Glutamatergic neuron (in vitro differentiated cells): ENCODE measurements at places on chromosomes 2 and 18. TPM values are rescaled to one million over a fixed set of nuclear protein-coding genes. Genes with fewer than 3 reads are reported as not detected.

- no peaks in the 10 kb centered on the region for H3K27me3 ChIP-seq
- no peak overlapping the region for H3K27ac ChIP-seq
- peaks cover 15% of the 10 kb centered on the region for H3K4me1 ChIP-seq
- peaks cover 13% of the 10 kb centered on the region for H3K36me3 ChIP-seq
Measured at GRCh38 chr2:223599640-223600380, 2.4 kb downstream of the SCG2 start.

DNA sequence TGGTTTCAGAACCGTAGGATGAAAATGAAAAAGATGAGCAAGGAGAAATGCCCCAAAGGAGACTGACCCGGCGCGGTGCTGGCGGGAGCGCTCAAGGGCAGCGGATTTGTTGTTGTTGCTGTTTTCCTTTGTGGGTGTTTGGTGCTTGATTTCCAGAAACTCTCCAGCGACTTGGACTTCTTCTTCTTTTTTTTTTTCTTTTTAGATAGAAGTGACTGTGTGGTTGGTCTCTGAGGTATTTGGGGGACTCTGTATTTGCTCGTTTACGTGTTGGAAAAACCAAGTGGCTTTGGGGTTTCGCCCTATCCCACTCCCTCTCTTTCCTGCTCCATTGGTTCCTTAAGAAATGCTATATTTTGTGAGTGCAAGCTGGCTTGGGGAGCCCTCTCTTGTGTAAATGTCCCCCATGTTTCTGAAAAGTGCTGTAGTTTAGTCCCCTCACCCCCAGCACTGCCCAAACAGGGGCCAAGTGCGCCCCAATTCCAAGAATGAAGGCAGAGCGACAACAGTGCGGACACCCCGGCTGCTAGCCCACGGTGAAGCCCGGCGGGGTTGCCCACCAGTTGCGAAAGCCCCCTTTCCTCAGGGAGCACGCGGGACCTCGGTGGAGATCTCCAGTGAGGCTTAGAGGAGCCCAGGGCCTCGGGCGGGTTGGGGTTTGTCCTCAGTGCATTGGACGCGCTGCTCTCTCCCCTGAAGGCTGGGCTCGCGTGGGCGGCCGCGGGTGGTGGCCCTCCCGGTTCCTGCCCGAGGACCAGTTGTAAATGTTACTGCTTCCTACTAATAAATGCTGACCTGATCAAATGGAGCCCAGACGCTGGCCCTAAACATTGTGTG, 1.8 kb downstream of the HOXD9 start:
- no peak for DNase-seq
- peaks cover 8% of the 10 kb centered on the region for H3K4me1 ChIP-seq
- peak overlapping the region; percentile 58 for H3K4me3 ChIP-seq
- peaks cover 51% of the 10 kb centered on the region for H3K27me3 ChIP-seq
- H3K36me3 ChIP-seq, result no peaks in the 10 kb centered on the region

- no peak overlapping the region for H3K4me3 ChIP-seq
- no peak overlapping the region for H3K27ac ChIP-seq
- peaks cover 4% of the 10 kb centered on the region for H3K36me3 ChIP-seq
- DNase-seq, result no peak
Measured at GRCh38 chr2:2647141-2647541, 316.1 kb upstream of the MYT1L start.

DNA sequence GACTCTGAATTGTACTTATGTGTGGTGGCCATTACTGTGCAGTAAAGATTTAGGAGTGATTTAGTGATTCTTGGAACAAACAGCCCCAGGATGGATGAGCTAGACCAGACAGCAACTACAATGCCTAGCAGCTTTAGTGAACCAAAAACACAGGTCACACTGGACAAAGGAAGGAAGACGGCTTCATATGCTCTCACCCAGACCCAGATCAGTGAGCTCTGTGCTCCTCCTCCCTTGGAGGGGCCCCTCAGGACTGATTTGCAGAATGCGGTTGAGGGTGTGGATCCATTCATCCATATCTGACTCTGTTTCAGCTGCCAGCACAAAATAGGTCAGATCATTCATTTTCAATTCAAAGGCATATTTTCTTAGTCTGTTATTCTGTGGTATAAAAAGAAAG, 159.7 kb upstream of the CCDC195 start:
- no peaks in the 10 kb centered on the region for H3K36me3 ChIP-seq
- DNase-seq, result no peak
- H3K4me3 ChIP-seq, result no peak overlapping the region

GRCh38 chr18:12056034-12056883, 37.4 kb upstream of the ANKRD62 start:
- H3K27ac ChIP-seq, result no peak overlapping the region
- H3K36me3 ChIP-seq, result no peaks in the 10 kb centered on the region
- H3K4me3 ChIP-seq, result no peak overlapping the region
- no peaks in the 10 kb centered on the region for H3K27me3 ChIP-seq
- no peaks in the 10 kb centered on the region for H3K4me1 ChIP-seq

GRCh38 chr2:169775765-169776164, 22.9 kb upstream of the SSB start:
- H3K27me3 ChIP-seq, result no peaks in the 10 kb centered on the region
- H3K4me3 ChIP-seq, result no peak overlapping the region
- no peak overlapping the region for H3K27ac ChIP-seq
- no peaks in the 10 kb centered on the region for H3K36me3 ChIP-seq

GRCh38 chr2:45006041-45006941, 3.0 kb downstream of the SIX2 start:
- peaks cover 46% of the 10 kb centered on the region for H3K27me3 ChIP-seq
- H3K36me3 ChIP-seq, result peaks cover 4% of the 10 kb centered on the region
- DNase-seq, result no peak

GRCh38 chr18:22110461-22110924, 58.9 kb upstream of the GATA6 start:
- no peaks in the 10 kb centered on the region for H3K36me3 ChIP-seq
- no peak overlapping the region for H3K4me3 ChIP-seq
- H3K4me1 ChIP-seq, result peaks cover 9% of the 10 kb centered on the region
- peak; percentile 36 for DNase-seq

GRCh38 chr2:136055929-136056688, 61.8 kb downstream of the CXCR4 start:
- H3K27ac ChIP-seq, result no peak overlapping the region
- no peak overlapping the region for H3K4me3 ChIP-seq
- H3K27me3 ChIP-seq, result peaks cover 3% of the 10 kb centered on the region
- no peaks in the 10 kb centered on the region for H3K36me3 ChIP-seq

GRCh38 chr18:48809365-48809764, 141.4 kb downstream of the SMAD7 start:
- H3K4me1 ChIP-seq, result peaks cover 15% of the 10 kb centered on the region
- no peak for DNase-seq
- H3K4me3 ChIP-seq, result no peak overlapping the region
- no peaks in the 10 kb centered on the region for H3K36me3 ChIP-seq

GRCh38 chr2:204436230-204436629, 109.0 kb upstream of the PARD3B start:
- peaks cover 6% of the 10 kb centered on the region for H3K4me1 ChIP-seq
- H3K27ac ChIP-seq, result no peak overlapping the region
- H3K27me3 ChIP-seq, result no peaks in the 10 kb centered on the region
- no peak for DNase-seq

DNA sequence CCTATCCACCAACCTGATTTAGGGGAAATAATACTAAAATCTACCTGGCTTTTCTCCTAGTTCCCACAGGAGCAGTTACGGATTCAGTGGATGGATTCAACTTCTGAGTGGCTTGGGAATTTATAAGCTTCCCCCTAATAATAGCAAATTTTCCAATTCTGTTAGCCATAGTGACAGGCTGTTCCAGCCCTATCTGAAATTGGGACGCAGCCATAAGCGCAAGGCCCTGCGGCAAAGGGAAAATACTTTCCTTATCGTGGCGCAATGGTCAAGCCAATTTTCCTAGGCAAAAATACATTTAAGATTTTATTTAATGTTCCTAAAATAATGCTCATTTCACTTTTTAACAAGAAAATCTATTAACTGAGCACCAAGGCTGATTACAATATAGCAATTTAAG, 49.7 kb downstream of the CDH2 start:
- H3K4me3 ChIP-seq, result no peak overlapping the region
- H3K27ac ChIP-seq, result no peak overlapping the region
- H3K36me3 ChIP-seq, result no peaks in the 10 kb centered on the region

DNA sequence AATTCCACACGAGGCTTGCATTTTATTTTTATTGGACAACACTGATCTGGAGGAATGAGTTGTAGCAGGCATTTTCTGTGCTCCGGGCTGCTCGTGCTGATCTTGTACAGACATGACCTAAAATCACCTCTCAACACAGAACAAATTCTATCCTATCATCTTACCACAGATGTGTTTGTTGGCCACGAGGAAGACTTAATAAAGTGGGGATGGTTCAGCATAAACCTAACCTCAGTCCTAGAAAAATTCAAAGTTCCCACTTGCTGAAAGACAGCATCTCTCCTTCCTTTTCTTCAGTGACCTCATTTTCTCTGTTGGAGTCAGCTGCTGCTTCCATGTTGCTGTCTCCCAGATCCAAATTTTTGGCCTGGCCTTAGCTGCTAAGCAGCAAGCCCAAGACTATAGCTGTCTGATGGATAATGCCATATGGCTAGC, 45.3 kb downstream of the RBKS start:
- H3K4me1 ChIP-seq, result no peaks in the 10 kb centered on the region
- no peak overlapping the region for H3K27ac ChIP-seq
- no peak for DNase-seq

DNA sequence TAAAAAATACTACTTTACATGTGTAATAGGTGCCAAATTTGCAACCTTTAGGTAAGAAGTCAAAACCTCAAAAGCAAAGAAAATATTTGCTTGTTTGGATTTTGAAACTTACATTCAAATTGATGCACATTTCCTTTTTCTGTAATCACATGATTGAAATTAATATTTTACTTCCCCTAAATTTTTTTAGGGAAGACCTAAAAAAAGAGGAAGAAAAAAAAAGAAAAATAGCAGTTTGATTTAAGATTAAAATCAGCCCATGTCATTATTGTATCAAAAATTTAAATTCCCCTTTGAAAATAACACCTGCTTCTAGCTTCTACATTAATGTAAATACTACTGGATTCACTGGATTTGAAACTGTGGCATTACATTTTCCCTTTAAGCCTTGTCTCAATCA, 68.2 kb upstream of the STON1 start:
- DNase-seq, result no peak
- no peak overlapping the region for H3K27ac ChIP-seq
- H3K27me3 ChIP-seq, result no peaks in the 10 kb centered on the region
- H3K4me3 ChIP-seq, result no peak overlapping the region
- peaks cover 7% of the 10 kb centered on the region for H3K36me3 ChIP-seq

DNA sequence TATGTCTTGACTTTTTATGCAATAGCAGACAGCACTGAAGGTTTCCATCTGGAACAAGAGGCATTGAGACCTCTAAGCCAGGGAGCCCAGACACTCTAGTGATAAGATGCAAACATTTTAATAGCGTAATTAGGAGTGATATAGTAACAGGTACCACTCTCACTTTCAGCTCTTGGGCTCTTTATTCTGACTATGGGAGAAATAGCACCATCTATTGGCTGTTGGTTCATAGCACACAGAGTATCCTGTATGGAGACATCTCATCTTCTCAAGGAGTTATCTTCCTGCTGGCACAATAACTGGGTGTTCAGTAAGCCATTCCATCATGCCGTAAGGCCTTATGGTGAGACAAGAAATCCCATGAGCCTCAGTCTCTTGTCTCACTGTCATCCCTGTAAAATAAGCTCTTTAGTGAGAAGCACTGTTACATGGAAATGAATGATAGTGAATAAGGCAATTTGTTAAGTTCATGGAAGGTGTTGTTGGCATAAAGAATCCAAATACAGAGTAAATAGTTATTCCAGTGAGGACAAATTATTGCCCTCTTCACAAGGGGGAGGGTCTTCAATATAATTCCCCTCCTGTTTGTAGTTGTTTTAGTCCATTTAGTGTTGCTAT, 48.3 kb downstream of the THUMPD2 start:
- no peak overlapping the region for H3K4me3 ChIP-seq
- H3K27me3 ChIP-seq, result peaks cover 4% of the 10 kb centered on the region
- H3K36me3 ChIP-seq, result no peaks in the 10 kb centered on the region

GRCh38 chr2:40105593-40105992, 326.5 kb upstream of the THUMPD2 start:
- H3K36me3 ChIP-seq, result no peaks in the 10 kb centered on the region
- no peaks in the 10 kb centered on the region for H3K27me3 ChIP-seq
- no peak overlapping the region for H3K4me3 ChIP-seq
- peaks cover 10% of the 10 kb centered on the region for H3K4me1 ChIP-seq
- no peak for DNase-seq
- no peak overlapping the region for H3K27ac ChIP-seq

DNA sequence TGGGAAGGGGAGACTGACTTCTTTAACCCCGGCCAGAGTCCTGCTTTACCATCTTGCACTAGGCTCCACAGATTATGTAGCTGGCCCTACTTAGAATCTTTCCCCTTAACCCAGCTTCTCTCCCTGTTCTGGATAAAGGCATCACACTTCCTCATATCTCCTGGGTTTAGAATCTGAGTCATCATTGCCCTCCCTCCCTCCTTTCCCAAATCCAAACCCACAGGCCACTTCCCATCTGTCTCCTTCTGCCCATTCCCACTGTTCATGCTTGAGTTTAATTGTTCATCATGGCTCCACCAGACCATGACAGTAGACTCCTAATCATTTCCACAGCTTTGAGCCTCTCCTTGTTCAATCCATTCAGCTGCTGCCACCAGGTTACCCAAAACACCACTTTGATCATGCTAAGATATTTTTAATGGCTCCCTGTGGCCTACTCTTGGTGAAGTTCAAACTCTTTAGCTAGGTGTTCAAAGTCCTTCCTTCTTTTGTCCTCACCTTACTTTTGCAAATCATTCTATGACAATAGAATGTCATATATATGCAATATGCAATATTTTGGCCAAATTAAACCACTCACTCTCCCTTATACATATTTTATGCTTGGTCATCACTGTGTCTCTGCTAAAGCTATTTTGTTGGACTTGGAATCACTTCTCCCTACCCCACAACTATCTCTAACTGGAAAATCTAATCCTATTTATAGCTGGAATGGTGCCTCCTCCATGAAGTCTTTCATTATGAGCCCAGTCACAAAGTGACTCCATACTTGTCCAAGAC, 5.5 kb downstream of the PDE11A start:
- no peak overlapping the region for H3K4me3 ChIP-seq
- H3K4me1 ChIP-seq, result peaks cover 6% of the 10 kb centered on the region
- no peak for DNase-seq
- H3K27ac ChIP-seq, result no peak overlapping the region
- H3K27me3 ChIP-seq, result peaks cover 3% of the 10 kb centered on the region
- H3K36me3 ChIP-seq, result no peaks in the 10 kb centered on the region

- no peak for DNase-seq
- H3K27ac ChIP-seq, result no peak overlapping the region
Measured at GRCh38 chr2:230947908-230948365, 22.9 kb upstream of the GPR55 start.

- H3K36me3 ChIP-seq, result no peaks in the 10 kb centered on the region
- DNase-seq, result no peak
- H3K4me1 ChIP-seq, result no peaks in the 10 kb centered on the region
- H3K4me3 ChIP-seq, result no peak overlapping the region
- H3K27me3 ChIP-seq, result no peaks in the 10 kb centered on the region
Measured at GRCh38 chr2:83394134-83394904, 1064.8 kb downstream of the SUCLG1 start.

The DYSF gene
- total RNA-seq, result 11.1 TPM

The FOXI3 gene
- total RNA-seq, result 0.34 TPM

The TBR1 gene
- not detected for total RNA-seq

The SH3BP4 gene
- total RNA-seq, result 59.3 TPM

The HOXD10 gene
- total RNA-seq, result not detected

The ACVR1C gene
- 0.59 TPM for total RNA-seq

The MYL1 gene
- not detected for total RNA-seq

The HOXD11 gene
- not detected for total RNA-seq

The ADAM17 gene
- total RNA-seq, result 23.8 TPM
